ENCODE measurements at places on chromosomes 4 and X. TPM values are rescaled to one million over a fixed set of nuclear protein-coding genes. Genes with fewer than 3 reads are reported as not detected.

The ODAPH gene
- not detected for total RNA-seq

The SSX4B gene
- total RNA-seq, result not detected

The FAAH2 gene
- 0.83 TPM for total RNA-seq

The USP51 gene
- 2.3 TPM for total RNA-seq

The XAGE1A gene
- total RNA-seq, result not detected

The RGN gene
- total RNA-seq, result 3.8 TPM

The KCNIP4 gene
- total RNA-seq, result not detected

The CT45A2 gene
- not detected for total RNA-seq

The WAS gene
- total RNA-seq, result 1.1 TPM

The PLK4 gene
- total RNA-seq, result 2.8 TPM

The TMPRSS11D gene
- not detected for total RNA-seq

The NOCT gene
- 34.8 TPM for total RNA-seq

The RBMX2 gene
- total RNA-seq, result 14.8 TPM

The GNRHR gene
- total RNA-seq, result not detected

The MTNR1A gene
- total RNA-seq, result not detected

The LPAR4 gene
- total RNA-seq, result not detected

The PCDH19 gene
- 0.33 TPM for total RNA-seq

The DDIT4L gene
- not detected for total RNA-seq

The SMIM31 gene
- not detected for total RNA-seq

The GJB1 gene
- not detected for total RNA-seq

The GPR50 gene
- total RNA-seq, result not detected

The UCP1 gene
- not detected for total RNA-seq

The PABPC4L gene
- not detected for total RNA-seq

The EDA gene
- 0.17 TPM for total RNA-seq

The TLR1 gene
- 0.49 TPM for total RNA-seq

The PAGE2 gene
- total RNA-seq, result not detected

The CABS1 gene
- total RNA-seq, result not detected
